ENCODE measurements at places on chromosomes 6 and 20.

DNA sequence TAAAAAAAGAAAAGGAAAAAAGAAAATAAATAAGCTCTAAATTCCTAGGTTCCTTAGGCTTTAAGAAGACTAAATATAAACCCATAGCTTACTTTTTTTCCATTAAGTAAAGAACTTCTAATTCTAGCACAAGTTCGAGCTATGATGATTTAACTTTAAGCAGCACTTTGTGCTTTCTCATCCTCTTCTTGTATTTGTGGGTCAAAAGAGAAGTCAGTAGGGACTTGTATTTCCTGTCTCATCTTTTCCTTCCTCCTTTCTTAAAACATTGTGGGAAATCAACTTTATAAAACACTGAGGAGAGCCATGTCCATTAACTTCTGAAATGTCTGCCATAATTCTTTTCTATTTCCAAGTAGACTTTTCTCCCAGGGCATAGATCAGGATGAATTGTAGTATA, 637.7 kb upstream of the CITED2 start:
- DNase-seq = no peak

- no peak for DNase-seq
Measured at GRCh38 chr6:77290798-77291197, 172.5 kb downstream of the HTR1B start.

- no peak for DNase-seq
Measured at GRCh38 chr6:167103041-167103891, 19.6 kb upstream of the CCR6 start.

- no peak for DNase-seq
Measured at GRCh38 chr20:13099676-13100075, 90.9 kb downstream of the SPTLC3 start.

- DNase-seq = no peak
Measured at GRCh38 chr6:24385536-24386269, 17.0 kb upstream of the MRS2 start.

DNA sequence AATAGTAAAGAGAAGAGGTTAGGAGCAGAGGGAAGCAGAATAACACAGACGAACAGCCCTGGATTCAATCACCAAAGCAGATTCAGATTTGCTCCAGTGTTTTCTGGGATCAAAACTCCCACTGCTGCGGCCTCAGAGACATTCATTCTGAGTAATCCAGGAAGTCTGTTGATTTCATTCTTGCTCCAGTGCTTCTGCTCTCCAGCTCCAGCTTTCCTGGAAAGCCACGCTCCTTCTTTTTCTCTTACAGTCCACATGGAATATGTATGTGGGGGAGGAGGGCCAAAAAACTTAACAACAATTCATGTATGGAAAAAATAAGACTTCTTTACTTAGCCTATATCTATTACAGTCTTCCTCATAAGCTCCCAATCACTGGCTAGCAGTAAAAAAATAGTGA, 26.4 kb upstream of the UST start:
- DNase-seq = no peak

DNA sequence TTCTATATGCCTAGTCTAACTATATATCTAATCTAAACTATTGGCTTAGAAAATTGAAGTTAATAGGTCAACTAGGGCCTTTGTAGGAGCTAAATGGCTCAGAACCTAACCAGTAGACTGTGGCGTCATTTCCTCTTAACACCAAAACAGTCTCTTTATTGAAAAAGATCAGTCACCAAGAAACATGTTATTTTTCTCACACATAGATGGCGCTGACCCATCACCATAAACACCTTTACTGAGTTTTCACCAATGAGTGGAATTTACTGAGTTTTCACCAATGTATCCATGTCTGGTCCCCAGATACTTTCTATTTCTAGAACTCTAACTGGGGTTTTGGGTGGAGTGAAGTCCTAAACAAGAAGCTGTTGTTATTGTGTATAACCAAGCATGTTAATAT, 636.0 kb downstream of the BCKDHB start:
- no peak for DNase-seq

- no peak for DNase-seq
Measured at GRCh38 chr6:106692112-106692818, 62.9 kb downstream of the QRSL1 start.
